ENCODE measurements at places on chromosomes 2 and 18.

DNA sequence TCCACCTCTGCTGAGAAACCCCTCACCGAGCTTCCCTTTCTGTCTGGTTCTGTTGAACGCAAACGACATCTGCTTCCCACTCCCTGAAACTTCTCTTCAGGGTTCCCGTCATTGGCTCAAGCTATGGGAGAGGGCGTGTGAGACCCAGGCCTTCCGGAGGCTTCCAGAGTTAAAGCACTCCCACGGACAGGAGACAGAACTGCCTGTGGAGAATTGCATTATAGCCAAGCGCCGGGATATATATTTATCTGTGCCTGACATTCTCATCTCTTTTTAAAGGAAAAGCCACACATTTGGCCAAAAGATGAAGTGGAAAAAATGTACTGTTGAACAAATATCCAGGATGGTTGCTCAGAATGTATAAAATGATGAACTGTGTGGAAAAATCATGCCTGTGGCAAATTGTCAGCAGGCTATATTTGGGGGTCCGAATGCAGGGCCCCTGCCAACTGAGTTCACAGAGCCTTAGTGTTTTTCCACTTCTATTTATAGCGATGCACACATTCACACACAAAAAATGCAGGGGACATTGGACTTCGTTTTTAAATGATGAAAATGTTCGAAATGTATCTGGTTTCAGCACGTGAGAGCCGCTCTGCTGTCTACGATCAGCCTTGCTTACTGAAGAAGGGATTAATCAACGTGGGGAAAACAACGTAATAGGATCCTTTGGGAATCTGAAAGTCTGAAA lies 59.5 kb downstream of the E2F6 start:
- no peak for DNase-seq

DNA sequence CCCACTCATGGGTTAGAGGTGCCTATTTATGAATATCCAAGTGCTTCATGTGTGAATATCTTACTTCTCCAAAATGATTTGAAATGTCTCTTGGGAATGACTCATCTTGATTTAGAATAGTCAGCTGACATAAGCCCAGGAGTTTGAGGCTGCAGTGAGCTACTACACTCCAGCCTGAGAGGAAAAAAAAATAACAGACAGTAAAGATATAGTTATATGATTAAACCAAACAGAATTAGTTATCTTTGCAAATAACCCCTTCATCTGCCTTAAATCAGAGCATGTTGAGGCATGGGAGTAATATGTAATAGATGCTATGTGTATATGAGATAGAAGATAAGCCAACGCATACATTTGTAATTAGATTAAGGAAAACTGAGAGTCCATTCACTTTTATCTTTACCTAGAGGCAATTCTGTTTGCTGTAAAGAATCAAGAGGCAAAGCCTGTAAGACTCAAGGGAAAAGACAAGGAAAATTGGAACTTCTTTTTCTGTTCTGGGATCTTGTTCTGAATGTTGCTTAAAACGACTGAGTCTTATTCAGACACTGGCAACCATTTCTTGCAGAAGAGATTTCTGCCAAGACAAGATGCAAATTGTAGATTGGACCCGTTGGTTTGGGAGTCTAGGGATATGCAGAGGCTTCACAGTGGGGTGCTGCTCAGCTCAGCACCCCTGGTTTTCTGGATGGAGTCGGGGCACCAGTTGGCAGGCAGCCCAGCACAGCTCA lies 104.4 kb downstream of the LIPG start:
- DNase-seq = no peak

DNA sequence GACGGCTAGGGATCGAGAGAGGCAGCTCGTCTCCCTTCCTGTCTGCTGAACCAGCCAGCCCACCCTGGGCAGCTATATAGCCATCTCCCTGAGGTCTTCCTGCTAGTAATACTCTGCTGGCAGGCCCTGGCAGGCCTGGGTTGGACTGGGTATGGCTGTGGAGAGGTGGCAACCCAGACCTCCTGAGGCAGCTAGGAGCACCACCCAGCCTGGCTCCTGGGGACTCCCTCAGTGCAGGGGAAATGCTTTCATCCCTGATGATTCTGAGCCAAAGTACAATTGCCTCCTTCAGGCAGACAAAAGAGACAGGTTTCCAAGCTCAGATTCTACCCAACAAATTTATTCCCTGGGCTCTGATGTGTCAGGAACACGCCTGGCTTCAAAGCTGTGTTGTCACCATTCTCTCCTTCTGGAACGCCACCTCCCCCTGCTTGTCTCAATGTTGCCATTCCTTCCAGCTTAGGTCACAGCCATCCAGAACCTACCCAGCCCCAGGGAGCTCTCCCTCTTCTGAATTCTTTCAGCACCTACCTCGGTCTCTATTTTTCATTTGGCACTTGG lies 4.7 kb upstream of the DNAJB2 start:
- no peak for DNase-seq

- no peak for DNase-seq
Measured at GRCh38 chr2:57543211-57543610, 503.4 kb upstream of the VRK2 start.

DNA sequence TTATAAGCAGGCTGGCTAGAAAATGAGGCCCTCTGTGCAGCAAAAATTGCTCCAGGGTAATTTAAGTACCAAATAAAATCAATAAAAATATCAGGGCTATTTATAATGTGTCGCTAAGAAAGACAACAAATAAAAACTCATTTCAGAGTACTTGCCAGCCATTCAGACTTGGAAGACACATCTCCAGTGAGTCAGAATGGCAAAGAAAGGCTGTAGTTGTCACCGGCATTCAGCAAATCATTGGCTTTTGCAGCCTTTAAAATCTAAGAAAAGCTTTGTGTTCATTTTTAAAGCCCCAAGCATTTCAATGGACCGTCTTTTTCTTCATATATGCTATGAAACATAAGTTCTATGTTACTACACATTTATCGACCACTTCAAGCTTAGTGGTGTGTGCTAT lies 141.1 kb upstream of the HNMT start:
- no peak for DNase-seq

DNA sequence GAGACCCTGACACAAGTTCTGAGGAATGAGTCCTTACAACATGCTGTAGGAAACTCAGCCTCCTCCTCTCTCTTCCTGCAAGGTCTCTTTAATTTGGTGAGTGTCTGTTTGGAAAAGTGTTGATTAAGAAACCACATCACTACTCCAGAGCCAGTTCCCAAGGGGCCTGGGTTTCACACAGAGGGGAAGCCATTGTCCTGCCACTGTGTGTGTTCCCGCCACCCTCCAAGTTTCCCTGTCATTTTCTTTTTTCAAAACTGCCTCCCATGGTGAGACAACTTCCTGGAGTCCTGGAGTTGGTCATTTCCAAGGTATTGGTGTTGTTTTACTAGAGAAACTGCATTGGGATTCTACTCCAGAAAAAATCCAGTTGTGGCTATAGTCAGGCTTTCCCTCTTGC lies 232.0 kb upstream of the PARD3B start:
- no peak for DNase-seq

Data from NCI-H1105 (cell line).